SJCRH30 (cell line): ENCODE measurements at places on chromosomes 6 and 20. TPM values are rescaled to one million over a fixed set of nuclear protein-coding genes. Genes with fewer than 3 reads are reported as not detected.

Gene GPR6
- total RNA-seq = not detected in 2 replicates

Gene NR2E1
- total RNA-seq = 0.13 and 0.22 TPM in 2 replicates

Gene FBXO9
- 23.7 and 27.4 TPM in 2 replicates for total RNA-seq

Gene PABPC1L
- total RNA-seq = 9.3 and 15.9 TPM in 2 replicates

Gene SLC22A2
- 0.02 TPM in 1 of 2 replicates, not detected in the other for total RNA-seq

Gene HLA-B
- total RNA-seq = not detected in 2 replicates
